ENCODE measurements at places on chromosomes 12 and 14. TPM values are rescaled to one million over a fixed set of nuclear protein-coding genes. Genes with fewer than 3 reads are reported as not detected.

Gene EML5
- total RNA-seq: 0.76 TPM

Gene PLEKHH1
- total RNA-seq: 4.2 TPM

Gene SMCO2
- 0.10 TPM for total RNA-seq

Gene SPX
- total RNA-seq: 2.5 TPM

Gene MYRFL
- total RNA-seq: not detected

Gene YARS2
- total RNA-seq: 27.0 TPM

Gene ITPR2
- total RNA-seq: 2.1 TPM

Gene EXOC3L4
- total RNA-seq: 1.1 TPM

Gene SLCO1A2
- 0.32 TPM for total RNA-seq

Gene HCAR1
- total RNA-seq: 0.02 TPM

Gene PAH
- not detected for total RNA-seq

Gene LRRC10
- total RNA-seq: not detected

Gene BIN2
- total RNA-seq: 0.07 TPM

Gene KRT71
- 0.05 TPM for total RNA-seq

Gene WNT1
- not detected for total RNA-seq

Gene DLK1
- total RNA-seq: 0.38 TPM

Gene CACNB3
- 39.7 TPM for total RNA-seq

Gene SIX6
- total RNA-seq: not detected

Gene GMFB
- 39.2 TPM for total RNA-seq

Gene TTC9
- total RNA-seq: 2.4 TPM

Gene CMKLR1
- not detected for total RNA-seq

Gene LRTM2
- 0.07 TPM for total RNA-seq

Gene ISM2
- total RNA-seq: 0.33 TPM

Gene PLEKHG7
- 0.06 TPM for total RNA-seq

Gene HOXC5
- total RNA-seq: 0.85 TPM

Gene TPPP2
- not detected for total RNA-seq

Gene RPGRIP1
- 0.23 TPM for total RNA-seq

Gene CCDC175
- total RNA-seq: not detected

Gene INTS13
- total RNA-seq: 25.9 TPM

Gene TCL1B
- total RNA-seq: not detected

Gene ARHGAP9
- 0.36 TPM for total RNA-seq

Gene ZBTB42
- total RNA-seq: 3.5 TPM

Gene CMA1
- total RNA-seq: not detected

Gene HECTD4
- total RNA-seq: 12.4 TPM

Gene KDM5A
- 20.5 TPM for total RNA-seq

Gene TGFB3
- 0.88 TPM for total RNA-seq

Gene TTC6
- total RNA-seq: 0.58 TPM

Gene ABCC9
- not detected for total RNA-seq

Gene ANO2
- not detected for total RNA-seq

Gene CCDC196
- not detected for total RNA-seq

Gene KRT78
- total RNA-seq: not detected

Gene PRH2
- not detected for total RNA-seq
